ENCODE measurements at places on chromosomes 3 and 15. TPM values are rescaled to one million over a fixed set of nuclear protein-coding genes. Genes with fewer than 3 reads are reported as not detected.

KBTBD8 gene
- polyA plus RNA-seq = 1.2 TPM

RASA2 gene
- 2.6 TPM for polyA plus RNA-seq

SST gene
- 0.74 TPM for polyA plus RNA-seq

LIPH gene
- 0.06 TPM for polyA plus RNA-seq

MUC20 gene
- polyA plus RNA-seq = 0.19 TPM

GOLGA8A gene
- 5.4 TPM for polyA plus RNA-seq

C3orf22 gene
- polyA plus RNA-seq = not detected

CD86 gene
- 0.12 TPM for polyA plus RNA-seq

FHIT gene
- polyA plus RNA-seq = 0.89 TPM

TLR9 gene
- 0.05 TPM for polyA plus RNA-seq

SLC22A14 gene
- 0.03 TPM for polyA plus RNA-seq

MUC13 gene
- not detected for polyA plus RNA-seq

PRKCI gene
- polyA plus RNA-seq = 24.3 TPM

DNA sequence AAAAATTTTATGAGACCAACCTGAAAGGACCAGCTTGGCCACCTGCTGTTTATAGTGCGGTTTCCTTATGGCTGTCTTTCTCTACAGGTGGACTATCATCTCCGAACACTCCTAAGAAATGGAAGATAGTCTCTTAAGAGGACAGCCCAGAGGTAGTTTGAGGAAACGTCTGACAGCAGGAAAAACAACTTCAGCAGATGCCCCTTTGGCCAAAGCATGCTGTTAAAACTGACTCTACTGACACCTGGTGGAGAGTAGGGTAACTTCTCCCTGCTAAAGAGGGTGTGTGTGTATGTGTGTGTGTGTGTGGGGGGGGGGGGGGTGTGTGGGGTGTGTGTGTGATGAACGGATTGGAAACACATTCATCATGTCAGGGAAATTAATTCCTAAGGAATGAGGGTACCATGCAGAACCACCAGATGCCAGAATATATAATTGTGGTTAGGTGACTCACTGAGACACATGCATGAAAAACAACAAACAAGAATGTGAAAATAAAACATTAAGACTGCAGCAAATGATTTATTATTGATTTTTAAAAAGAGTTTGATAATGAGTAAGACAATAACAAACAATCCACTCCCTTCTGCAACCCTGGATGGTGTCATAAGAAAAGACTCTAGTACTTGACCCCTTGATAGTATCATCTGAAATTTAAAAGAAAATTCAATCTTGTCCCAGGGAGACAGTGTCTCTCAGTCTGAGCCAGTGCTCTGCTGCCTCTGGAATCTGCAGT lies 256.5 kb downstream of the THRB start:
- peak; percentile 51 for DNase-seq

GRCh38 chr3:181844211-181844610 lies 132.5 kb downstream of the SOX2 start:
- DNase-seq = no peak

GRCh38 chr3:134277066-134277660 lies 26.5 kb upstream of the RYK start:
- peak; percentile 11 for DNase-seq

DNA sequence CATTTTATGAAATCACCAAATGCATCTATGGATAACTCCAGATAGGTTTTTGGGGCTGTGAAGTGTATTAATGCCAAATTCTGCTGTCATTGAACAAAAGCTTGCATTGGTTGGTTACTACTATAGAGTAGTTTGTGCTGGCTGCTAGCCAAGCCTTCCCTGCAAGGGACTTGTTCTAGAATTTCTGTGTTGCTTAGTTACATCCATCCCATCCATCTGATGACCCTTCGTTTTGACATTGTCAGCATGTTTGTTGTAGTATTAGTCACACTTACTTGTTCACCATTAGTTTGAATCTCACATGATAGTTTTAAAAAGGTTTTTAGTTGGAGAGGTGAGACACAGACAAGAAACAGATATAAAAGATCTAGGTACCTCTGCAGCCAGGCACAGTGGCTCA lies 7.0 kb upstream of the NIPA2 start:
- DNase-seq = no peak

DNA sequence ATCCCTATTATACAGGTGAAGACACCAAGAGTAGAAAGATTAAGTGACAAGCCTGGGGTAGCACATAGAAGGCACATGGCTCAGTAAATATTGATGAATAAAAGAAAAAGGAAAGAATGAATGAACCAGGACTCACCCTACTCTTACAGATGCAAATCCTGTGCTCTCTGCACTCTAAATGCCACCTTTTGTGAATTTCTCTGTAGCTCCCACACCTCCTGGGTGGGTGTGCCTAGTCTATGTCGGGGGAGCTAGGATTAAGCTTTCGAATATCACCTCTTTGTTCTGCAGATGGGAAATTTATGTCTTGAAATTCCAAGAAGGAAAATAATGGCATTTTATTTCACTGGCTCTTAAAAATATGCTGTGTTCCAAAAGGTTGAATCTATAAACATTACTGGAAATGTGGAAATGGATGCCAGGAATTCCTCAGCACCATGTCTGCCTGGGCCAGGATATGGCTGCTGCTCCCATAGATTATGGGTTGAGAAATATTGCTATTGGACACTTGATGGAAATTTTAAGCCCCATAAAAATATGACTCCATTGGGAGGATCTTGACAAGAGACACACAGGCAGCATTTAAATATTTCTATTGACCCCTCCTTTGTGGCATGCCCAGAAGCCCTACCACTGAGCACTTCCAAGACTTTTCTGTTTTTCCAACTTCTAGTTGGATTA lies 43.3 kb downstream of the CCNB2 start:
- DNase-seq = no peak

- DNase-seq = no peak
Observed at GRCh38 chr3:64109438-64109837, 86.1 kb upstream of the PSMD6 start.

- DNase-seq = no peak
Observed at GRCh38 chr3:196378146-196378841, 40.1 kb upstream of the TM4SF19 start.

- no peak for DNase-seq
Observed at GRCh38 chr15:39285663-39286062, 295.2 kb upstream of the THBS1 start.

GRCh38 chr3:59895972-59896371 lies 846.1 kb upstream of the CFAP20DC start:
- no peak for DNase-seq

DNA sequence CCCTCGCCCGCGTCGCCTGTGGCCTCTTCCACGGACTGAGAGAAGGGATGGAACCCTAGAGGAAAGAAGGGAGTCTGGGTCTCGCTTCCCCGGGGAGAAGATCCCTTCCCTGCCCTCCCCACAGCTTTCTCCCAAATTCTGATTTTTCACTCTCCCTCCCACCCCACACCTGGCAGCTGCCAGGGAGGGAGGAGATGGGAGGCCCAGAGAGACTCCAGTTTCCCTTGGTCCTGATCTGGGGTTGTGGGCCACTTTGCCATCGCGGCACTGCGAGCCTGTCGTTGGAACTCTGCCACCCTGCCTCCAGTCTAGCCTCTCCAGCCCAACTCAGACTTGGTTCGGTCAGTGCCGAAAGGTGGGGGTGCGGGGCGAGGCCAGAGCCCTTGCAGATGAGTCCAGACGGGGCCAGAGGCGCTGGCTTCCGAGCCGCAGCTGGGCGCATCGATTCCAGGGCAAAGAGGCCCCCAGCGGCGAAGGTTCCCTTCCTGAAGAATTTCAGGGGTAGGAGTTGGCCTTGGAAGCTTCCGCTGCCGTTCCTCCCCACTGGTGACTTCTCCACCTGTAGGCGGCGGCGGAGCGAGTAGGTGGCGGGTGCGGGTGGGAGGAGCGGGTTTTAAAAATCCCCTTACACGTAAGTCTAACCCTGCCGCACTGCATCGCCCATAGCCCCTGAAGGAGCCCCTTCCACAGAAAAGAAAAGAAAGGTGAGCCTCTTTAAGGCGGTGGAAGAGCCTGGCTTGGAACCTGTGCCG lies 5.2 kb downstream of the WNT5A start:
- DNase-seq = no peak

- no peak for DNase-seq
Observed at GRCh38 chr15:85741021-85741421, 53.7 kb downstream of the KLHL25 start.

GRCh38 chr15:87804451-87804850 lies 452.1 kb downstream of the NTRK3 start:
- DNase-seq = no peak

DNA sequence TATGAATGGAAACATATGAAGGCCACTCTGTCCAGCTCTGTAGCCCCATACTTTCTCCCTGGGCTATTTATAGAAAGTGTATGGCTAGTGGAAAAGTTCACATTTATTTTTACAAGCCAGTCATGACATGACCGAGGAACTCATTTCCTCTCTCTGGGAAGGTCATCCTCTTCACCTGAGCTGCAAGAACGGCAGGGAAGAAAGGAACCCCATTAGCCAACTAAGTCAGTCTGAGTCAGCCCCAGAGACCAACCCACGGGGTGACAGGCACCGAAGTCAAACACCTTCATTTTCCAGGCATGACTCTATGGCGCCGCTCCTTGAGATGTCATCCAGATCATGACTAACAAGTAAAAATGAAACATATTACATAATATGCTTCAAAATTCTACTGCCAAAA lies 4.8 kb downstream of the PAQR9 start:
- no peak for DNase-seq

DNA sequence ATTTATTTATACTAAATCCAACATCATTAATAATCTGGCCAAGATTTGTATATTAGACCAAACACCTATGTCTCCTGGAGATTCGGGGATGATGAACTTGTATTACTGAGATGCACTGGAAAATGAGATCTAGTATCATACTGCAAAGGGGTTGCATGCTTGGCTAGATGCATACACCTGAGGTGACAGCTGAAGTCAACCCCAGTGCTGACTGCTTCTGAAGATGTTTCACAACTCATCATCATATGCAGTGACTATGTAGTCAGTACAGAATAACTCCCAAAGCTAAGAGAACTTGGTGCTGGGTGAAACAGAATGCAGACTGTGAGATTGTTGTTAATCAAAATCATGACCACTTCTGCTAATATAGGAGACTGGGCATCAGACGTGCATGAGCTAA lies 1114.2 kb downstream of the NSUN3 start:
- DNase-seq = no peak

DNA sequence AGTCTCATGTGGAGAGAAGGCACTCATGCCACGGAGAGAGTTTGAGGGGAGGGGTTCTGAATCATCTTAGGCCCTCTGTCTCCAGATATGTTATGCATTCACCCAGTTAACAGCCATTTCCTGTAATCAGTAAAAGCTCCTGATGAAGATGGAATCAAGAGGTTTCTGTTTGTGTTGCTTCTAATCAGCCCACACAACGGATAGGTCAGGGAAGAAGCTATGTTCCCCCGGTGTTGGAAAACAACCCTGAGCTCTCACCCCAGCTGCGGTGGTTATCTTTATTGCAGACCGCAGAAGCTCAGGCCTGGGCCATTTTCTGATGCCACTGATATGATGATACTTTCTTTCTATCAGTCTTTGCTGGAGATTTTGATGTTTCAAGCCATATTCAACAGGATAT lies 338.5 kb upstream of the ONECUT1 start:
- no peak for DNase-seq

DNA sequence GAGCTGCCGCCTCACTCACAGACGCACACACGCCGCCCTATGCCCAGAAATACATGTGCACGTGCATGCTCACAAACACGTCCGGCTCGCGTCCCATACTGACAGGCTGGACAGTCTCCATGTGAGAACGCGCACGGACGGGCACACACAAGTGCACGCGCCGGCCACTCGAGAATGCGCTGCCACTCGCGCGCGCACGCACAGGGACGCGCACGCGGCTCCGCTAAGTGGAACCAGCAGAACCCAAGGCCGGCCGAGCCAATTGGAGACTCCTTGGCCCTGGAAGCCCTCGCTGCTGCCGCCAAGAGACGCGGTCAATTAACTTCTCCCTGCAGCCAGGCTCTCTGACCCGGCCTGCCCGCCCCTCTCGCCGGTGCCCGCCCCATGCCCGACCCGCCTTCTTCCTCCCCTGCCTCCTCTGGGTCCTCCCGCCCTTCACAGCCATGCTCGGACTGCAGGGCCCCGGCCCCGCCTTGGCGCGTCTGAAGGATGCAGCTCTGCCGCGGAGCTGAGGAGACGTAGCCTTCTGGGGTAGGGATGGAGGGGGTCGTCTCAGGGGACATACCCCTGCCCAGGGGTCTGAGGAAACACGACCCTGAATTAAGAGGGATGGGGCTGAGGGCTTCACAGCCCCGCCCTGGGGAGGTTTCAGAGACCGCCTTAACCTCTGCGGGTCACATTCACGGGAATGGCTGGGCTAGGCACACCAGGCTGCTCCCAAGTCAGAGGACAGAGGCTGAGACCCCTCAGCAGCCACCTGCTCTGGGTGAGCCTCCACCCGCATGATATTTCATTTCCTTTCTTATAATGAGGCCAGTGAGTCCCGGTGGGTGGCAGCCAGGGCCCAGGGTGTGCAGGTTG lies 15.0 kb downstream of the PTH1R start:
- peak; percentile 89 for DNase-seq

DNA sequence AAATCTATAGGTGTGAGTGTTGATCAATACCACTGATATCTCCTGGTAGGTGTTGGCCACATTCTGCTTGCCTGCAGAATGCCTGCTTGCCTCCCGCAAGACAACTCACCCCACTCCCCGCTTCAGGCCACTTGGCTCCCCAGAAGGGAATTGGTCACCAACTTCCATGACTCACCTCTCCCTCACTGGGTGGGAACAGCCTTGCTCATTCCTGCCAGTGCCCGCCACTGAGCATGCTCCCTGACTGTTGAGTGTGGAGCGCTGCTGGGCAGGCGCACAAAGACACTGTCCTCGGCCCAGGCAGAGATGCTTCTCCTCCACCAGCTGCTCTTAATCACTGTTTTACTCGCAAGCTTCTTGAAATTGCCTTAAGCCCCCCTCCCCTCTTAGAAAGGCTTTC lies 57.3 kb upstream of the PPP2R3A start:
- no peak for DNase-seq

GRCh38 chr3:151675858-151676615 lies 57.7 kb upstream of the AADACL2 start:
- DNase-seq = no peak

DNA sequence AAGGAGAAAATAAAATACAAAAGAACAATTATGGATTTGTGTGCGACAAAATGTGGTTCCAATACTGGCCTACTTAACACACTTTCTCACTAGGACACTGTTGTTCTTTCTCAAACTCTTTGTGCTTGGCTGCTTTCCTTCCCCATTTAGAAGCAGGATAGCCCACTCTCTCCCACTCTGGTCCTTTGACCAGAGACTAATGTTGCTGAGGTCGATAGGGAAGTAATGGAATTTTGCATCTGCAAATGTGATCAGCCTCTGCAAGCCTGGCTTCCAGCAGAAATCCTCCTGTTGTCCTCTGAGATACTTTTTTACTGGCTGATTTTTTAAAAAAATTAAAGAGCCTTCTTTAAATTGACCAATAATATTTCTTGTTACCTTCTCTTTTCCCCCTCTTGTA lies 71.0 kb downstream of the PPM1L start:
- DNase-seq = no peak

GRCh38 chr3:73098873-73099272 lies 37.4 kb downstream of the EBLN2 start:
- DNase-seq = no peak

DNA sequence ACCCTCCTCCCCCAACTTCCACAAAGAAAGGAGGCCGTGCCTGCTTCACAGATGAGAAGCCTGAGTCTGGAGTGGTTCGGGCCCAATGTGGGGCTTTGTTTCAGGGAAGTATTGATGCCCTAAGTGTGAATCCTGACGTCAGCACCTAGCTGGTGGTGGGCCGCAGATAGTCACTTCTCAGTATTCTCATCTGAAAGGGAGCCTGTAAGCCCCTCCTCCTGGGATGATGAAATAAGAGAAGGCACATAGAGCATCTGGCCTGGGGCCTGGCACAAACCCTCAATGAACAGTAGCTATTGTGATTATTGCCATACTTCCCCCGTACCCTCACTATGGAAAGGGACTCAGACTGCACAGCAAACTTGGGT lies 24.8 kb downstream of the LINGO1 start:
- no peak for DNase-seq

All from H1 (cell line).